ENCODE measurements at places on chromosomes 1 and 21. TPM values are rescaled to one million over a fixed set of nuclear protein-coding genes. Genes with fewer than 3 reads are reported as not detected.

DNA sequence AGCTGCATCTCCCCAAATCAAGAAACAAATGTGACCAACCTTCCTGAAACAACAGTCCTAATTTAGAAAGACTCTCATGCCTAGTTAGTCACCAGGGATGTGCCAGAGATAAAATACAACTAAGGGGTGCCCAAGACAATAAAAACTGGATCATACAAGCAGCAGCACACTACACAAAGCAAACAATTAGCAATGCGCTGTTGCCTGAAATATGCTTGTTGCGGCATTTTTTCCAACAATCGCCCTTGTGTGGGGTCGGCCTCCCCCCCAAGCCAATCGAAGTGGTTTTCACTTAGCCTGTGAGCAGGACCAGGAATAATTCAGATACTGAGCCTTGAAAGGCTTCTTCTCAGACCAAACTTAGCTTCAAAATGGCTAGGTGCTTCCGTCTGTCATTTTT is 1.4 kb upstream of the STMN1 start:
- no peaks in the 10 kb centered on the region for H3K36me3 ChIP-seq
- H3K27me3 ChIP-seq: no peaks in the 10 kb centered on the region
- H3K27ac ChIP-seq: peak overlapping the region; percentile 75
- H3K4me3 ChIP-seq: no peak overlapping the region
- no peak for DNase-seq

DNA sequence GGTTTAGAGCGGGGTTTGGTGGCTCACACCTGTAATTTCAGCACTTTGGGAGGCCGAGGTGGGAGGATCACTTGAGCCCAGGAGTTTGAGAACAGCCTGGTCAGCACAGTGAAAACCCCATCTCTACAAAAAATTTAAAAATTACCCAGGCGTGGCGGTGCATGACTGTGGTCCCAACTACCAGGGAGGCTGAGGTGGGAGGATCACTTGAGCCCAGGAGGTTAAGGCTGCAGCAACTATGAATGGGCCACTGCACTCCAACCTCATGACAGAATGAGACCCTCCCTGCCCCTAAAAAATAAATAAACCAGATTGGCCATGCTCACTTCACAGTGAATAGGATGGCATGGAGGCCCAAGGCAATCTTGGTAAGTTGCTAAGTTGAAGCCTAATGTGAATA is 168.9 kb downstream of the RHOU start:
- H3K4me3 ChIP-seq: no peak overlapping the region
- H3K36me3 ChIP-seq: no peaks in the 10 kb centered on the region
- DNase-seq: no peak
- H3K27me3 ChIP-seq: peaks cover 31% of the 10 kb centered on the region
- H3K27ac ChIP-seq: no peak overlapping the region

DNA sequence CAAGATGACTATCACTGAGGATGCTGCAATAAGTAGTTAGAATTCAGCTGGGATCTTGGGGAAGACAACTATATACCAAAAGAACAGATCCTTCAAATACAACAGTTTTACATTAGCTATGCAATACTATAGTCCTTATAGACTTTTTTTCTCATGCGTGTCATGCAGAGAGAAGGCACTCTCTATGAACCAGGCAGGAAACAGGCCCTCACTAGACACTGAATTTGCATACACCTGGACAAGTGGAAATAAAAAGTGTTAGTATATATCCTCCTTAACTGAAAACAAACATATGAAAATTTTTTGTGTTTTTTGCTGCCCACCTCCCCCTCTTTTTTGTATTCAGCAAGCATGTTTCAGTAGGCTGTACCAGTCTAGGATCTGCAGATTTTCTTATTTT is 29.9 kb downstream of the TMCO1 start:
- DNase-seq: no peak
- no peaks in the 10 kb centered on the region for H3K27me3 ChIP-seq
- H3K4me1 ChIP-seq: peaks cover 19% of the 10 kb centered on the region
- H3K4me3 ChIP-seq: no peak overlapping the region

DNA sequence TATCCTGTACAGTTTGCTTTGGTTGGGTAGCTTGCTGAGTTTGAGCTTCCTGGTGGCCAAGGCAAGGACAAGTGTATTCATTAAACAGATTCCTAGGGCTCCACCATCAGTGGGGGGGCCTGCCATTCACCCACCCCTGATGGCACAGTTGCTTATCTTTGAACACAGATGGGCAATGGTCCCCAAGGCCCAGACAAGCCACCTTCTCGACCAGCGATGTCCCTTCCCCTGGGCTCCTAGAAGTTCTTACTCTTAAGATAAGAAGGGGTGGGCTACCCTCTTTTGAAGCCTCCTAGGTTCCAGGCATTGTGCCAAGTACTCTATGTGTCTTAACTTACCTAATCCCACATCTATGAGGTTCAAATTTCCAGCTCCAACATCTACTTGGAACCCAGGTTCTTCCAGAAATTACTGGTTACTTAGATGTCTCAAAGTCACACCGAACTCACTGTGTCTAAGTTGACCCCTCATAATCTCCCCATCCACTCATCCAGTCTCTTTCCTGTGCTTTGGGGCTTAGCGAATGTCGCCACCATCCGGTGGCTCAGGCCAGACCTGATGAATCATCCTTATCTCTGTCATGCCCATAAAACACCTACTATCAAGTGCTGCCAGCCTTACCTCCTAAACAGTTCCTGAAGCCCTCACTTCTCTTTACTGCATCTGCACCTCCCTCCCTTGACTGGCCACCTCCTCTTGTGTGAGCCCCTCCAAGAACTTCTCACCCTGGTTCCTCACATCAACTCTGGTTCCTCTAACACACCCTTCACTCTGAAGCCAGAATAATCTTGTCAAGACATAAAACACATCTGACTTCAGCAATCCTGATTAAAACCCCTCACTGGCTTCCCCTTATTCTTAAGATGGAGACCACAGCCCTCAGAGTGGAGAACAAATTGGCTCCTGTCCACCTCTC is 50.1 kb downstream of the KLHDC7A start:
- DNase-seq: no peak
- H3K36me3 ChIP-seq: no peaks in the 10 kb centered on the region
- no peaks in the 10 kb centered on the region for H3K4me1 ChIP-seq
- no peak overlapping the region for H3K4me3 ChIP-seq

- H3K27ac ChIP-seq: no peak overlapping the region
- DNase-seq: no peak
- H3K36me3 ChIP-seq: peaks cover 61% of the 10 kb centered on the region
- H3K27me3 ChIP-seq: no peaks in the 10 kb centered on the region
These were observed 19.1 kb upstream of the IKBKE start for GRCh38 chr1:206451134-206451686.

- H3K4me3 ChIP-seq: no peak overlapping the region
- no peaks in the 10 kb centered on the region for H3K4me1 ChIP-seq
- peaks cover 44% of the 10 kb centered on the region for H3K27me3 ChIP-seq
- no peak for DNase-seq
- H3K27ac ChIP-seq: no peak overlapping the region
These were observed 7.9 kb downstream of the SLAMF7 start for GRCh38 chr1:160746836-160747500.

DNA sequence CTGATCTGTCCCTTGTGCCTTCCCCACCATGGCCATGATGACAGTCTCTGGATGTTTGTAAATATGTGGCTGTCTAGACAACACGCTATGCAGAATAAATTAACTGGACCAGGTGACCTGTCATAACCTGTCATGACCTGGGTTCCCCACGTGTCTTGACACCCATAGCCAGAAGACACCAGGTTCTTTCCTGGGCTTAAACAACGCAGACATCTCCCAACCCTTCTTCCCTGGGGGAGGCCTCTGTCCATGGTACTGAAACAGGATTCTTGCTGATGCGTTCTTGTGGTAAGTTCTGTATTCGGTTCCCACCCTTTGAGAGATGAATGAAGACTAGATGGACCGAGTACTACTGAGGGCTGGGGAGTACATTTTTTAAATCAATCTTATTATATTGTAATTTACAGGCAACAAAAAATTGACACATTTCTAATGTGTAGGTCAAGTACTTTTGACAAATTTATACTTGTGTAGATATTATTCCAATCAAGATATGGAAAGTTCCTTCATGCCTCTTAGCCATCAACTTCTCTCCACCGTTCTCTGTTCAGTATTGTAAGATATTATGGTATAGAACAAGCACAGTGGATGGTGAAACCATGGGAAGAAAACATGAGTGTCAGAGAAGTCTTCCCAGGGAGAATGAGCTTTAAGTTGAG is 738.8 kb downstream of the PTPRU start:
- no peak overlapping the region for H3K4me3 ChIP-seq
- H3K27me3 ChIP-seq: peaks cover 25% of the 10 kb centered on the region
- DNase-seq: no peak

DNA sequence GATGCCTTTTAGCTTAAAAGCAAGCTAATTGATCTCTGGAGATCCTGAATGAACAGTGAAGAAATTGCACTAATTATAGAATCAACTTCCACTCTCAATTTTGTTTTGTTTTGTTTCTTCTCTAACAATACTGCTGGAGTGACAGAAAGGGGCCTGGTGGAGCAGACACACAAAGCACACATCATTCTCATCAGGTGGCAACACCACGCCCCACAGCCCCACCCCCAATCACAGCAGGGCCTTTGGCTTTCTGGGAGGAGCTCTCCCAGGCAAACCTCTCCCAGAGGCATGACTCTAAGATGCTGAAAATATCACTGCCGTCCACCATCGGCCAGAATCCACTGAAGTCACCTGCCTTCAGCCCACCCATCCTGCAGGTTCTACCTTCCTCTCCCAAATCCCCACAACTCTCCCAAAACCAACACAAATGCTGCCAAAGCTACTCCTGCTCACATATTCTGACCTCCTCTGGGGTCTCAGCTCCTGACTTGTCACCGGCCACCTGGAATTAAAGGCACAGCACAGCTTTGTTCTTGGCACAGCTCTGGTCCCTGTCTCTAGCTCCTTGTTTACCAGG is 120.7 kb downstream of the GRIK3 start:
- no peak overlapping the region for H3K27ac ChIP-seq
- H3K36me3 ChIP-seq: no peaks in the 10 kb centered on the region
- no peaks in the 10 kb centered on the region for H3K4me1 ChIP-seq
- DNase-seq: no peak

GRCh38 chr21:45443595-45444181 is 38.7 kb downstream of the COL18A1 start:
- no peak for DNase-seq
- peaks cover 7% of the 10 kb centered on the region for H3K36me3 ChIP-seq
- H3K4me1 ChIP-seq: peaks cover 13% of the 10 kb centered on the region
- no peaks in the 10 kb centered on the region for H3K27me3 ChIP-seq

GRCh38 chr1:206772243-206772937 is at the start of gene IL10:
TSS of gene IL10 (minus strand) at chr1:206772494. CDS start at chr1:206772435, 59 bp downstream.
- DNase-seq: peak; percentile 24
- H3K36me3 ChIP-seq: no peaks in the 10 kb centered on the region
- peaks cover 27% of the 10 kb centered on the region for H3K27me3 ChIP-seq
- H3K27ac ChIP-seq: peak within 1 kb of the TSS; percentile 30
- H3K4me3 ChIP-seq: no peak within 1 kb of the TSS

DNA sequence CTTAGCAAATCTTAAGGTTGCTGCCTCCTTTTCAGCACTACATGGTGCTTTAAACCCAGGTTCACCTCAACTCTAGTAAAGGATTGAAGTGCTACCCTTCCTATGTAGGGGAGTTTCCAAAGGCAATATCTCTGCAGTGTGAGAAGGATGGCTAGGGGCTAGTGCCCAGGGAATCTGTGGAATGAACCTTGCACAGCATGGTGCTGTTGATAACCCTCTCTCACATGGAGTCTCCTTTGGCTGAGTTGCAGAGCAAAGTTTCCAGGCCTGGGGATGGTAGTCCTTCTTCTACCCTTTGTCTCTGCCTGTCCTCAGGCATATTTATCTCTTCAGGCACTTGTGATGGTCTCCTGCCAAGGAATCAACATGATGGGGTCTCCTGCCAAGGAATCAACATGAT is 59.4 kb downstream of the AXDND1 start:
- H3K27me3 ChIP-seq: no peaks in the 10 kb centered on the region
- no peak overlapping the region for H3K27ac ChIP-seq
- H3K4me3 ChIP-seq: no peak overlapping the region

DNA sequence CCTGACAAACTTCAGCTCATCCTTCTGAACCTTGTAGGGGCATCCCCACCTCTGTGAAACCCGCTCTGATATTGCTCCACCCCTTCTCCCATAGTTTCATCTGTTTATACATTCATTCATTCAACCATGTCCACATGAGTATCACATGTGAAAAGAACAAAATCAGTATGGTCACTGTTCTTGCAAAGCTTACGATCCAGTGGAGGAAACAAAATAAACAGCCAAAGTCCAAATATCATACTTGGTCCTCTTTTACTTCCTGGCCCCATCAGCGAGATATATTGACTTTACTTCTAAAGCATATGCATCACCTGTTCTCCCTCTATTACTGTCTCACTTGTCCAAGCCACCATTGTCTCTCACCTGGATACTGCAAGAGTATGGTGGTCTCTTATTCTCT is 35.6 kb downstream of the C8A start:
- H3K27ac ChIP-seq: no peak overlapping the region
- H3K4me3 ChIP-seq: no peak overlapping the region
- H3K36me3 ChIP-seq: no peaks in the 10 kb centered on the region
- DNase-seq: no peak

DNA sequence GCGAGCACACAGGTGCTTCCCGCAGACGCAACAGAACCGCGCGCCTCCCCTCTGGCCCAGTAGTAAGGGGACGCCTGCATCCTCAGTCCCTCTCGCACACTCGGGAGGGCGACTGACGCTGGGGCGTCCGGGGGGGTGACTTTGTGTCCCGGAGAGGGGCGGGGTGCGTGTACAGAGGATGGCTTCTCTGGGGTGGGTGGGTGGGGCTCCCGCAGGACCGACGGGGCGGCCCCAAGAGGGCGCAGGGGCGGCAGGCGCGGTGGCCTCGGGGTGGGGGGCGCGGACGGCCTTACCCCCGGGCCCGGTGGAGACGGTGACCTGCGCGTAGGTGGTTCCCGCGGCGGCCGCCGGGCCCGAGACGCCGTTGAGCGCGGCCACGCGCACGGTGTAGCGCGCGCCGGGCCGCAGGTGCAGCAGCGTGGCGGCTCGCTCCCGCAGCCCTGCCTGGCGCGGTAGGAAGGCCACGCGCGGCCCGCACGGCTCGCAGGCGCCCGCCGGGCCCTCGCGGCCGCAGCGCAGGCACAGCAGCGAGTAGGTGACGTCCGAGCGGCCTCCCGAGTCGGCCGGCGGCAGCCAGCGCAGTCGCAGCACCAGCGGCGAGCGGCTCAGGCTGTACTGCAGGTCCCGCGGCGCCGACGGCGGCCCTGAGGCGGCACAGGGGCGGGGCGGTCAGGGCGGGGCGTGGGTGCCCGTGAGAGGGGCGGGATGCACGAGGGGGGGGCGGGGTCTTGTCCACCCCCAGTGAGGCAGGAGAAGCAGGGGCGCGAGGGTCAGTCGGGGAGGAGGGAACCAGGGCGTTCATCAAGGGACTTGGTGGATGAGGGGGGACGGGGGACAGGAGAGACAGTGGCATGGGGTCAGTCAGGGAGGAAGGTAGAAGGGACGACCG is 12.1 kb downstream of the EPHA10 start:
- H3K27me3 ChIP-seq: peaks cover 99% of the 10 kb centered on the region
- DNase-seq: no peak
- peak overlapping the region; percentile 51 for H3K4me3 ChIP-seq
- no peak overlapping the region for H3K27ac ChIP-seq
- no peaks in the 10 kb centered on the region for H3K4me1 ChIP-seq
- H3K36me3 ChIP-seq: no peaks in the 10 kb centered on the region

- H3K4me1 ChIP-seq: peaks cover 36% of the 10 kb centered on the region
- H3K36me3 ChIP-seq: no peaks in the 10 kb centered on the region
- no peak overlapping the region for H3K4me3 ChIP-seq
- H3K27ac ChIP-seq: peak overlapping the region; percentile 23
- DNase-seq: no peak
- H3K27me3 ChIP-seq: peaks cover 27% of the 10 kb centered on the region
These were observed 9.2 kb downstream of the MX2 start for GRCh38 chr21:41370840-41371684.

Gene CNR2
- total RNA-seq: not detected

Gene SIM2
- not detected for total RNA-seq

Gene MAP3K6
- 45.2 TPM for total RNA-seq

Gene FCRL2
- not detected for total RNA-seq

Gene RGS1
- total RNA-seq: 0.74 TPM

Gene IRF6
- total RNA-seq: 43.3 TPM

Gene PLPPR5
- not detected for total RNA-seq
